ENCODE measurements at places on chromosomes 2 and 18.

GRCh38 chr2:6168485-6168884, 476.3 kb downstream of the SOX11 start:
- no peak for DNase-seq

DNA sequence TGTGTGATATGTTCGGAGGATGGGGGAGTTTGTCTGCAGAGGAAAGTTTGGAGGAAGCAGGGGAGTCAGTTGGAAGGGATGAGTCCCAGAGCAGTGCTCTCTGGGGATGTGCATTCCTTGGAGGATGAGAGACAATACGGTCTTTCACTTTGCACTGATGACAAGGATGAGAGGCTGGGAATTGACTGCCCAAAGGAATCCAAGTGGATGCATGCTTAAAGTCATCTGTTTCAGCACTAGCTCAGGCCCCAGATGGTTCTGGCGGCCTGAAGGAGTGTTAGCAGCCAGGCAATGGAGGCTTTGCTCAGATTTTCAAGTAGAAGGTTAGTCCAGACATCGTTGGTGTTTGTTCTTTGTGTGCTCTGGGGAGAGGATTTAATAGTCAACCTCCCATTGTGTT, 100.2 kb downstream of the CRIM1 start:
- no peak for DNase-seq

GRCh38 chr18:40186677-40187076, 1768.4 kb upstream of the PIK3C3 start:
- no peak for DNase-seq

DNA sequence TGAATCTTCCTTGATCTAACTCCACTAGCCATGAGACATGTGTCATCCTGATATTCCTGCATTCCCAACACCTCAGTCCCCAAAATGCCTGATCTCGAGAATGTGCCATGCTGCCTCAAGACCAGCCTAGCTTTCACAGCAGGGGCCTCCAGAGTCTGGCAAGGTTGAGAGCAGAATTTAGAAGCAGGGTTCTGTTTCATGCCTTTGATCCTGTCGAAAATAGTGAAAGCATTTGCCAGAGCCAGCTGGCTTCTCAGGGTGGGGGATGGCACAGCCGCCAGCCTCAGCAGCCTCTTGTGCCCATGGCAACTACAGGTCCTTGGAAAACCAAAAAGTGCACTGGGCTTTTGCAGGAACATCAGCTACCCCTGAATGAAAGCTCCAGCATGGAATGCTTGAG, 143.5 kb downstream of the RTN4 start:
- no peak for DNase-seq

Measured in stimulated activated CD8-positive, alpha-beta memory T cell treated with anti-CD3 and anti-CD28 coated beads, Interleukin-15, amount 100 ng/mL, for 48 hours (primary cell).